Stomach (tissue), 19 donors: ENCODE measurements at places on chromosomes 11 and 22.
A peak's percentile ranks its signal among the peaks of the same experiment; 100 is the strongest.

DNA sequence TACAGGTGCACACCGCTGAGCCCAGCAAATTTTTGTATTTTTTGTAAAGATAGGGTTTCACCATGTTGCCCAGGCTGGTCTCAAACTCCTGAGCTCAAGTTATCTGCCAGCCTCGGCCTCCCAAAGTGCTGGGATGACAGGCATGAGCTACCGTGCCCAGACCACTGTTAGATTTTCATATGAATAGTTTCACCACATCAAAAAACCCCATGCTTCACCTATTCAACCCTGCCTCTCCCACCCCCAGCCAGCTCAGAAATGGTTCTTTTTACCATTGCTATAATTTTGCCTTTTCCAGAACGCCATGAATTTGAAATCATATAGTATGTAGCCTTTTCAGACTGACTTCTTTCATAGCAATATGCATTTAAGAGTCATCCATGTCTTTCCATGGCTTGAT is 37.9 kb downstream of the CDPF1 start:
- no peak for DNase-seq

- peak; percentile 90 for DNase-seq
Measured at GRCh38 chr22:42269432-42270175, 849 bp downstream of the TCF20 start.

GRCh38 chr22:47150426-47150825 is 388.0 kb downstream of the TBC1D22A start:
- DNase-seq = no peak

GRCh38 chr11:12206529-12206928 is 96.1 kb downstream of the MICAL2 start:
- DNase-seq = no peak

GRCh38 chr11:63907063-63907462 is 9.9 kb downstream of the RCOR2 start:
- no peak for DNase-seq

DNA sequence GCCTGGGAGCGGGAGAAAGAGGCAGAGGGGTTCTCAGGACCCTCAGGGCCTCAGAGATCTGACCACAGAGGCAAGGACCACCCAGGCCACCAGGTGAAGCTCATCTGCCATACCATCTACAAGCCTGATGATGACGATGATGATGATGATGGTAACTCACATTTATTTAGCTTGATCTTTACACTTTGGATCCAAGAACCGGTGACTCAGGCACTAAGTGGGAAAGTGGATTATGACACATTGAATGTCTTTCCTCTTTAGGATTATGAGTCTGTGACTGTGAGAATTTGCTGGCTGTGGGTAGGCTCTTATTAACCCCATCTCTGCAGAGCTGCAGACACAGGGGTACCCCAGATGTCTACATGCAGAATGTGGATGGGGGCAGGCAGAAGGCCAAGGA is 110.3 kb downstream of the DSCAML1 start:
- DNase-seq = no peak

- no peak for DNase-seq
Measured at GRCh38 chr22:50309601-50309991, 2.1 kb upstream of the PLXNB2 start.

- no peak for DNase-seq
Measured at GRCh38 chr22:28594797-28595462, 84.7 kb downstream of the TTC28 start.

- DNase-seq = no peak
Measured at GRCh38 chr22:19902245-19902715, 39.3 kb upstream of the COMT start.

DNA sequence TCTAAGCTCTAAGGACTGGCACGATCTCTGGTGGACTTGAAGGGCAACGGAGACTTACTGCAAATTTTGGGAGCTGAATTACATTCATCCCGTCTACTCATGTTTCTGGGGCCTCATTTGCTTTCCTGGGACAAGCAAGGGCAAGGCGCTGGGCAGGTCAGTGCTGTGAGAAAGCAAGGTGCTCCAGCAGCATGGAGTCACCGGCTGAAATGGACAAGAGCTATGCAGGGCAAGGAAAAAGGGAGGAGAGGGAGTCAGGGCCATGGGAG is 25.6 kb downstream of the FLI1 start:
- no peak for DNase-seq

DNA sequence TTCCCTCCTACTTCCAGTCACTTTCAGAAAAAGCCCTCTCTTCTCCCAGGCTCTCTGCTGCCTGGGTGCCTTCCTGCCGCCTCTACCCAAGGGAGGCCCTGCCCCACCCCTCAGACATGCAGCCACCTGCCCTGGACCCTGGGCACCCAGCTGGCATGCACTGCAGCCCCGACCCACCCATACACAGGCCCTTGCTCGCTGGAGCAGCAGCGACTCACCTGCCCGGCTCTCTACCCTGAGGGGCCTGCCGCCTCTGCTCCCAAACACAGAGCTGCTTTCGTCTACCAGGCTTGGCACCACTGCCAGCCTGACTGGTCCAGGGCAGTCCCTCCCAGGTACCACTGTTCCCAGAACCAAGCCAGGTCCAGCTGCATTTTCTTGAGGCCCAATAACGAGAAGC is 1.2 kb upstream of the TSSK2 start:
- DNase-seq = no peak

DNA sequence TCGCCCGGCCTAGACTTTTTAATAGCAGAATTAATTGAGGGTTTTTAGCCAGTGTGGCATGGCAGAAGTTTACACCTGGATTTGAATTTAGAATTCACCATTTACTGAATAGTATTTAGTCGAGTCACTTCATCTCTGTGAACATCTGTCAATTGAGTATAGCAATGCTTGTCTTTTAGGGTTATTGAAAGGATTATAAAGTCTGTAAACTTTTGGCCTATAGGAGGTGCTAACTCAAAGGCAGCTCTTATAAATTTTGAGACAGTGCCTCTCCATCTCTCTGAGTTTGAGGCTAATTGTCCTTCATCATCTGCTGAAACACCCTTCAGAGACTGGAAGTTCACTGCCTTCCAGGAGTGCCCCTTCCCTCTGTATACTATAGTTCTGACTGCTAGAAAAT is 205.0 kb downstream of the NELL1 start:
- no peak for DNase-seq

GRCh38 chr11:75487365-75487764 is 38.4 kb downstream of the GDPD5 start:
- no peak for DNase-seq

DNA sequence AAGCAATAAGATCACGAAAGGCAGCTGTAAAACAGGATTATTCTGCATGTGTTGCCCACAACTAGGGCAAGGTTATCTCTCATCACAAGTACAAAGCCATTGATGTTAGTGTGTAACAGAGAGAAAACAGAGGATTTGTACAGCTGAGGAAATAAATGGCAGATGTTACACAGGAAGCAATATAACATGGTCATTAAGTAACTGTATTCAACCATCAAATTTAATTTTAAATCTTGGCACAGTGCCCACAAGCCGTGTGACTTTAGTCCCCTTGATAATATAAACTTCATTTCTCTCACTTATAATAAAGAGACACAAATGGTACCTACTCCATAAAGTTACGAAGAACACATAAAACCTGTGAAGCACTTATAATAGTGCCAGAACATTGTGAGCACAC is 17.3 kb downstream of the OR51E2 start:
- DNase-seq = no peak

DNA sequence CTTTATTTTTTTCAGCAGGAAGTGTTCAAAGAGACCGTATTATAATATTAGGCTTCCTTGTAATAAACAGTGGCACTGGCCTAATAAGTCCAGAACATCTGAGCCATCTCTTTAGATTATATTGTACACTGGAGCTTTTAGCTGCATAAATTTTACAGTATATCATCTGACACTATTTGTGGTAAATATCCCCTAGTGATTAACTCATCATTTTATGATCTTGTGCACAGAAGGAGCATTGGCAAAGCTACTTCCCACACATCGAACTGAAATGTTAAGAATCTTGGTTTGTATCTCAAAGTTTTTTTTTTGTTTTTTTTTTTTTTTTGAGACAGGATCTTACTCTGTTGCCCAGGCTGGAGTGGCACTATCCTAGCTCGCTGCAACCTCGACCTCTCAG is 162.7 kb downstream of the HIPK3 start:
- no peak for DNase-seq

- no peak for DNase-seq
Measured at GRCh38 chr11:123594188-123594901, 60.1 kb downstream of the SCN3B start.

DNA sequence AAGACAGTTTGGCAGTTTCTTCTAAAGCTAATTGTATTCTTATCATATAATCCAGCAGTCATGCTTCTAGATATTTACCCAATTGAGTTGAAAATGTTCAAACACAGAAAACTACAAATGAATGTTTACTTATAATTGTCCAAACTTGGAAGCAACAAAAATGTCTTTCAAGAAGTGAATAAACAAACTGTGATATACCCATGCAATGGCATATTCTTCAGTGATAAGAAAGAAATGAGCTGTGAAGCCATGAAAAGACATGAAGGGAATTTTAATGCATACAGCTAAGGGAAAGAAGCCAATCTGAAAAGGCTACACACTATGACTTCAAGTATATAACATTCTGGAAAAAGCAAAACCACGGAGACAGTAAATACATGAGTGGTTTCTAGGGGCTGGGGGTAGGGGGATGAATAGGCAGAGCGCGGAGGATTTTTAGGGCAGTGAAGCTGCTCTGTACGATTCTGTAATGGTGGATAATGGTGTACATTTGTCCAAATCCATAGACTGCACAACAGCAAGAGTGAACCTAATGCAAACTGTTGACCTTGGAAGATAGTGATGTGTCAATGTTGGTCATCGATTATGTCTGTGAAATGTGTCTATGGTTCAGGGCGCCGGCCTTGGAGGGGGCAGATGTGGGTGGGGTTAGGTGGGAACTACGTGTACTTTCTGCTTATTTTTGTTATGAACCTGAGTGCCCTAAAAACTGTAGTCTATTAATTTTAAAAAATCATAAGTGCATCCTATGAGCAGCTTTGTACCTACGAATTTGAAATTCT is 424.9 kb downstream of the TBC1D22A start:
- no peak for DNase-seq

- no peak for DNase-seq
Measured at GRCh38 chr22:49861642-49862495, 8.2 kb downstream of the ZBED4 start.

DNA sequence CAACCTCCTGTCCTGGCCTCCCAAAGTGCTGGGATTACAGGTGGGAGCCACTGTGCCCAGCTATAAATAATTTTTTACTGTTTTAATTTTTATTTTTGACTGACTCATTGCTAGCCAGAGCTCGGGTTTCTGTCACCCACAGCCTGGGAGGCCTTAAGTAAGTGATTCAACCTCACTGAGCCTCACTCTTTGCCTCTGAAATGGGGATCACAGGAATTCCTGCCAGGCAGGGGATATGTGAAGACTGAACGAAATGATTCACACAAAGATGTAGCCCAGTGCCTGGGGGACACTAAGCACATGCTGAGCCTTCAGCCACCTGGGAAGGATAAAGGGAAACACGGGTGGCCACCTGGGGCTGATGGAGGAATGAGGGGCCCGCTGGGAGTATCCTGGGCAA is 3.8 kb upstream of the LRRC74B start:
- DNase-seq = no peak

- DNase-seq = peak; percentile 84
Measured at GRCh38 chr11:72239849-72240460, 4.0 kb downstream of the PHOX2A start.

DNA sequence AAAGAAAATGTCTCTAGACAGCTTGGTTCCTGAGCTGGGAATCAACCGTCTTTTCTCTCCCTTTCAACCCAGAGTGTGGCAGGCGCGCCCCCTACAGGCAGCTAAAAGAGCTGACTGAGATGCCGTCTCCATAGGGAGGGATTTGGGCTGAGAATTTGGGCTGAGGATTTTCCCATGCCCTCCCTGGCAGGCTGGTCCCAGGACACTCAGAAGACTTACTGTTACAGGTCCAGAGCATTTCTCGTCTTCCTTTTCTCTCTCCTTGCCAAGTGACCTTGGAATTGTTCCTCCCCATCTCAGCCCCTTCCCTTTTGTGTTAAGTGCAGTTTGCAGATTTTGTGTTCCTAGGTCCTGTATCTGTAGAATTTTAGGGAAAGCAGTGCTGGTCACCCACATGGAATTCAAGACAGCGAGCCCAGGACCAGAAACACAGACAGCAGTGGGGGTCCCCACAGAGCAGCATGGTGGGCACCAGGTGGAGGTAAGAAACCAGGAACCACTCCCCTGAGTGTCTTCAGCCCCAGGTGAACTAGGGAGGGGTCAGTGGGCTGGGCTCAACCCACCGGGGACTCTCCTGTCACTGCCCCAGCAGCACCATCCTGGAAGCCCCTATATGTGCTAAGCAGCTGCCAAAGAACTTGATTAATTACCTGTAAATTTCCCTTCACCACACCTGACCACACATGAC is 9.9 kb upstream of the IGLL5 start:
- DNase-seq = peak; percentile 82

DNA sequence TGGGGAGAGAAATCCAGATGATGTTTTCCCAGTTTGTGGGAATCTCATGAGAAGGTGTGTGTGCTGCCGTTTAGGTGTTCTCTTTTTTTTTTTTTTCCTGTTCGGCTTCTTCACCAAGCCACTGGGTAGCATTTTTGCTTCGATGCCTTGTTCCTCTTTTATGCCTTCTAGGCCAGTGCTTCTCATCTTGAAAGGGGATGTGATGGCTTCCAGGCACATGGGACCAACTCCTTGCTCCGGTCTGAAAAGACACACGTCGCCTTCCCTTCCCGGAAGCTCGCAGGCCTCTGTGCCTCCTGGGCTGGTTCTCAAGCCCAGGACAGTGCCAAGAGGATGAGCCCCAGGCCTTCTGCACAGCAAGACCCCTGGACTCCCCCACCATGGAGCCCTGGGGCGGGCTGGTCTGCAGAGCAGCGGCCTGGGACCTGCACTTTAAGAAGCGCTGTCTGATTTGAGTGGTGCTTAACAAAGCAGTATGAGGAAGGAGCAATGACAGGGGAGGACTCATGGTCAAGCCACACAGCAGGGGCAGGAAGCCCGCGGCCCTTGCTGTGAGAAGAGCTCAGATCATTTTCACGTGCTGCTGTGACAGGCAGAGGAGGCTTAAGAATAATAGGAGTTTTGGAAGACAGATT is 158.8 kb downstream of the MPPED1 start:
- no peak for DNase-seq
